ENCODE measurements at places on chromosomes 5 and 9.

GRCh38 chr5:160463740-160464465 lies 42.2 kb downstream of the PTTG1 start:
- DNase-seq, result no peak

DNA sequence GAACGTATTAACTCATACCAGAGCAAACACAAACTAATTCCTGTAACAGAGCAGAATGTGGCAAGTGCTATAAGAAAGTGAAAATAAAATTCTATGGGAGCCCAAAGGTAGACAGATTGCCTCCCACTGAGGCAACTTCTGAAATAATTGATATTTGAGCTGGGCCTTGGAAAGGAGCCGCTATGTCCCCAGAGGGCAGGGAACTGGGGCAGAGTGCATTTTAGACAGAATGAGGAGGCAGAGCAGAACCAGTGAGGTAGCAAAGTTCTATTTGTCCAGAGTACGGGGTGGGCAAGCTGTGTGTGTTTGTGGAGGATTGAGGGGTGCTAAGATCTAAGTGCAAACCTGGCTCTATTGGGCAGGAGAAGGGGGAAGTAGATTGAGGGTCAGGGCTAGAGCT lies 19.8 kb downstream of the CDO1 start:
- no peak for DNase-seq

DNA sequence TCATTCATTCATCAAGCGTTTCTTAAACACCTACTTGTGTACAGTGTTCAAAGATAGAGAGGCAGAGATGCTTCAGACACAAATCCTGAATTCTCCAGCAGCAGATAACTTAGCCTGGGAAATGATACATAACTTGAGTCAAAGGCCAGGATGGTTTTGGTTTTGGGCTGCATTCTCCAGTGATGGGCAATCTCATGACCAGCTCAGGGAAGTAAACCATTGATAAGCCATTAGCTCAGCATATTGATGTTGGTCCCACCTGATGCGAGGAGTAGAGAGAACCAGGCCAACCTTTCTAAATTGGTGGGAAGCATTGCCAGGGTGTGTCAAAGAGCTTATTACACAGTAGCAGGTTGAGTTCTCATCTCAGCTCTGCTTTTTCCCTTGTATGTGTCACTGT lies 53.0 kb downstream of the SH3RF2 start:
- DNase-seq, result no peak

- no peak for DNase-seq
These were observed 982.5 kb downstream of the MAT2B start for GRCh38 chr5:164487939-164488338.

- DNase-seq, result no peak
These were observed 299.8 kb downstream of the TLE1 start for GRCh38 chr9:81389569-81389993.

GRCh38 chr9:116596646-116597045 lies 90.5 kb upstream of the TRIM32 start:
- DNase-seq, result no peak

DNA sequence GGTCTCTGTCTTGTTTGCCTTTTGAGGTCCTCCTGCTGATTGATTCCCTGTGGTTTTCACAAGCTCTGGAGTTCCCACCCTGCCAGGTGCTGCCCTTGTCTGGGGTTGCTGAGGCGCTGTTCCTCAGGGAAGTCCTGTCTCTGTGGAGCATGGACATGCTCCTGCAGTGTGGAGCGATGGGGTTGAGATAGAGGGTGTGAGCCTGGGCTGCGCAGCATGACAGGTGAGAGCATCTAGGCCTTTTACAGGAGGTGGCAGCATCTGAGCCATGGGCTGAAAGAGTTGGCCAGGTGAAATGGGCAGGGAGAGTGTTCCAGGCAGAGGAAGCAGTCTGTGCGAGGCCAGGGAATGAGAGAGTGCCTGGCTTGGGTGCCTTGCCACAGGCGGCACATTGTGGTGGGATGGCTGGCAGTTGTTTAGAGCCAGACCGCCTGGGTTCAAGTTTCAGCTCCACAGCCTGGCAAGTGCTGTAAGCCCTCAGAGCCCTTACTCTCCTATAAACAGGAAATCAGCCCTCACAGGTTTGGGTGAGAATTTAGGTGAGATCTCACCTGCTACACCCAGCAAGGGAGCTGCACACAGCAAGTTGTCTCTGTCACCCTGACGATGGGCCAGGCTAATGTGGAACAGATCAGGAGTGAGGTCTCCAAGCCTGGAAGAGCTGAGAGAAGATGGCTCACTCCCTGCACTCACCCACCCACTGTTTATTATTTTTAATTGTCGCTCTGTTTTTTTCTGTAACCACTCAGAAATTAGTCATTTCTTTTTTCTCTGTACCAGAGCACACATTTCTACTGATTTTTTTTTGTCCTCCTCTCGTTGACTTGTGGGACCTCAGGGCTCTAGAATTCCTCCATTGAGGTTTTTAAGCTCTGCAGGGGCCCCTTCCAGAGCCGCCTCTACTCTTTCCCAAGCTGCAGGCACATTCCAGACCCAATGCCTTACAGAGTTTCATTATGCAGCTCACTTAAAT lies 19.6 kb downstream of the TCOF1 start:
- no peak for DNase-seq

GRCh38 chr9:82597241-82598203 lies 465.4 kb downstream of the RASEF start:
- no peak for DNase-seq

DNA sequence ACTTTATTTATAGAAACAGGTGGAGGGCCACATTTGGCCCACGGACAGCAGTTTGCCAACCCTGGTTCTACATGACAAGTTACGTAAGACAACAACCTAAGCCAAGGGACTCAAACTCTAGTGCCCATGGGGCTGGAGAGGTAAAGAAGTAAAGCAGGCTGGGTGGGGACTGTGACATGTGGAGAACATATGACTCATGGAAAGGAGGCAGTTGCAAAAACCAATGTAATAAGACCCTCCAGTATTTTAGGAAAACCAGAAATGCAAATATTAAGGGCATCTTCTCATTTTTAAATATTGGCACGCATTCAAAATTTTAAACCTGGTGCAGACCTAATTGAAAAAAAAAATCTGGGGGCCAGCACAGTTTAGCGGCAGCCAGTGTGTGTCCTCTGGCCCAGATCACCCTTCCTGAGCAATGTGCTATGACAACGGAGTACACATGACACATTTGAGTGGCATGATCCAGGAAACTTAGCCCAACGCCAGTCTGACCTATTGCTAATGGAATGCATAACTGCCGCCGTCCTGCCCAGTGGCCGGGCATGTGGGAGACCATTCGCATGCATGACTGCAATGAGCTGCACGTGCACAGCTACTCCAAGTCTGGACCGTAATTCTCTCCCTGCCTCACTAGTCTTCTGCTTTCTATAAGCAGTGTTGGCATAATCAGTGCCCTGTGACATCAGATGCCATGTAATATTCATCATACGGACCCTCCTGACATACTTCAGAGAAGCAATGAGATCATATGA lies 97.2 kb downstream of the SH3TC2 start:
- DNase-seq, result no peak

DNA sequence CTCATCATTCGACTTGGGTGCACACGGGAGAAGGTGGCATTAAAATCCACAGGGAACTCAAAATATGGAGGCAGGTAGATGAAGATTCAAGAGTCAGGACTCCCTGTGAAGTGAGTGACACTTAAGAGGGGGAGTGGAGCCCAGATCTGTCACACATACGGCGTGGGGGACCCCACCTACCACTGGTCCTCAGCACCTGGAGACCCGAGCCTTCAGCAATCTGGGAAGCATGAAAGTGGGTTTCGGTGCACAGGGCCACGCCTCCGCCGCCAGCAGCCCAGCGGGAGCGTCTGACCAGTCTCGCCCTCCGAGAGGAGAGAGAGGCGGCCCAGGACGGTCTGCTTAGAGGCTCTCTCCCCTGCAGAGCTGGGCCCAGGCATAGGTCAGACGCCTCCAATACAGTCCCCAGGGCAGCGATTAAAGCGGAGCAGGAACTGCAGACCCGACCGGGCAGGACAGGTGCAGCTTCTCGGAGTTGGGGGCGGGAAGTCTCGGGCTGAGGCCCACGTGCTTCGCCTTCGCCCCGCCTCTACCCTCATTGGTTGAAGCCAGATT lies 639 bp upstream of the SLC2A8 start:
- no peak for DNase-seq

DNA sequence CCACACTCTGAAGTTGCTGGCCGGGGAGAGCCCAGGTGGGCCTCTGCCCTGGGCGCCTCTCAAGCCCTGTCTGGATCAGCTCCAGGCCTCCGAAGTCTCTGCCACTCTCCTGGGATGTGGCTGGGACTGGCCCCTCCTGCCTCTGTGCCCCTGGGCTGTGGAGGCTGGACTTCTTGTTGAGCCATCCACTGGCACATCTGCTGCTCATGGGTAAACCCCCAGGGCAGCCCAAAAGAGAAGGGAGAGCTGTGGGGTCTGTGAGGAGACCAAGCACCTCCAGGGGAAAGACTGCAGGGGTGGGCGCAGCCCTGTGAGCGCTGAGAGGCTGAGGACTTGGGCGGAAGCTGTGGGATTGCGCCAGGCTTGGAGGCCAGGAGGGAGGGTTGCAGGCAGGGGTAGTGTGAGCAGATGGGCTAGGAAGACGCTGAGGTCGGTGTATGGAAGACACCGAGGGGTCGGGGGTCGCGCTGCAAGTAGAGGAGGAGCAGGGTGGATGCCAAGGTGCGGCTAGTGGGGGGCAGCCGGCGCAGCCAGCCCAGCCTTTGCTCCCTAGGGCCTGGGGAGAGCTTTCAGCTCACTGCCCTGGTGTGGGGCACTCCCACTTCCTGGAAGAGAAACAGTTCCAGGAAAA lies 118.1 kb downstream of the WNK2 start:
- DNase-seq, result no peak

GRCh38 chr9:96343515-96344360 lies 39.8 kb downstream of the SLC35D2 start:
- DNase-seq, result no peak

DNA sequence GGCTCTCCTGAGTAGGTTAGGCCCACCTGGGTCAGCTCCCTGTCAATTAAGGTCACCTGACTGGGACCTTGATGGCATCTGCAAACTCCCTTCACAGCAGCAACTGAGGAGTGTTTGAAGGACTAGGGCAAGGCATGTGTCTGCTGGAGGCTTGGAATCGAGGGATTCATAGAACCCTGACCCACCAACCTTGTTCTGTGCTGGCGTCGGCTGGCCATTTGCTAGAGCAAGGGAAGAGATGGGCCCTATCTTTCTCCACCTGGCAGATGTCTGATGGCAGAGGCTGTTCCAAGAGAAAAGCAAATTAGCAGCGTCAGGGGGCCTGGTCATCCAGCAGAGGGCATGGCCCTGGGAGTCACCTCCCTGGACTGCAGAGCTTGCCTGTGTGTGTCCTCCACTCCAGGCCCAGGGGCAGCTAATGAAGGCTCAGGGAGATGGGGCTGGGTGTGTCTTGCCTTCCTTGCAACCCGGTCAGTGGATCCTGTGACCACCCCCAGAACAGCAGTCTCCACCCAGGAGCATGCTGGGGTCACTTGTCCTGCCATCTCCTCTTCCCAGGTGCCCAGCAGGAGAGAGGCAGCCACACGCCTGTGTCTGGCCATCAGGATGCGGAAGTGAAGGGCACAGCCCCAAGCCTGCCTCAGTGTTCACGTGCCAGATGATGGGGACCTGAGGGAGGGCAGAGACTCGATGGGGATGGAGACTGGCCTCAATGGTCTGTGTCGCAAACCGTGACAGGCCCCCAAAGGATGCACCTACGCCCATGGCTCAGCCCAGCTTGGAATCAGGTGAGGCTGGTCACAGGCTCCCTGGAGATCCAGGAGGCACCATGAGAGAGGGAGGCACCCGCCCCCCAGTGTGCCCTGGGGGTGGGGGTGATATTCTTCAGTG lies 53.9 kb downstream of the BARX1 start:
- no peak for DNase-seq

GRCh38 chr5:155750571-155750970 lies 576.4 kb upstream of the SGCD start:
- DNase-seq, result no peak

GRCh38 chr5:169351721-169352120 lies 50.8 kb upstream of the SLIT3 start:
- no peak for DNase-seq

GRCh38 chr9:97459326-97459725 lies 42.1 kb upstream of the TMOD1 start:
- no peak for DNase-seq

DNA sequence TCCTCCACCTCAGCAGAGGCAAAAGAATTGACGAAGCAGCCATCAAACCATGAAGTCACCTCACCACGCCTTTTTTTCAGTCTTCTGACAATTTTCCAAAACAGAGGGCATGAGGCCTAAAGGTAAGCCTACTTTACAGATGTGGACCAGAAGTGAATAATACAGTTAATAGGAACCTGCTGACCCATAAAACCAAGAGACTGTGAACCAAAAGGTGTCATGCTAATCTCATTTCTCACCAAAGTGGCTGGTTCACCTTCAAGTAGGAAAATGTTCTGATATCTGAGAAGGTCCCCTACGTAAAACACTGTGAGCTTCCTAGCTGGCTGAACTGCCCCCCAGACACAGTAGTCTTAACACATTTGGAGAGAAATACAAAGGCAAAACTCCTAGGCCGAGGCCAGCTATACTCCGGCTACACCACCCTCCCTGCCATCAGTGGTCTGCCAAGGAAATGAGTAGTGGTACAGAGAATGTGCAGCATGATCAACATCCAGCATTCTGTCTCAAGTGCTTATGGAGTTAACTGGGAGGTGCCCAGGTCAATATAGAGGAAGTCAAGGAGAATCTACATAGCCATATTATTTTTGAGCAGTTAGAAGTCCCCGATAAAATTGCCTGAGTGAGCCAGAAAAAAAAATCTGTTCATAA lies 19.3 kb upstream of the F2RL2 start:
- DNase-seq, result no peak

DNA sequence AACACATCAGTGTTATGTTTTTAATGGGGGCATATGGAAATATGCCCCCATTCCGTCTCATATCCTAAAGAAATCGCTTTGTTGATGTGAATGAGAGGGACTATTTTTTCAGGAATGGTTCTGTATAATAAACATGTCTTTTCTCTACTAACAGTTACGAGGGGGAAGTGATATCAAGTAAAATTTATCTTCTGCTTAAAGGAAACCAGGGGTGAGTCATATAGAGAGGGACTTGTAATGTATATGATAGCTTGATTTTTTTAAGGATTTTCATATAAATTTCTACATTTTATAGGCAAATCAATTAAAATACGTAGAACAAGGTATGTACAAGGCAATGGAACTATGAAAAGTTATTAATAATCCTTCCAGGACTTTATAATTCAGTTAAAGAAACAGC lies 207.1 kb downstream of the SEMA5A start:
- DNase-seq, result no peak

GRCh38 chr5:81819556-81820317 lies 68.8 kb upstream of the SSBP2 start:
- DNase-seq, result no peak

- no peak for DNase-seq
These were observed 370.3 kb downstream of the NNT start for GRCh38 chr5:43973318-43973717.

DNA sequence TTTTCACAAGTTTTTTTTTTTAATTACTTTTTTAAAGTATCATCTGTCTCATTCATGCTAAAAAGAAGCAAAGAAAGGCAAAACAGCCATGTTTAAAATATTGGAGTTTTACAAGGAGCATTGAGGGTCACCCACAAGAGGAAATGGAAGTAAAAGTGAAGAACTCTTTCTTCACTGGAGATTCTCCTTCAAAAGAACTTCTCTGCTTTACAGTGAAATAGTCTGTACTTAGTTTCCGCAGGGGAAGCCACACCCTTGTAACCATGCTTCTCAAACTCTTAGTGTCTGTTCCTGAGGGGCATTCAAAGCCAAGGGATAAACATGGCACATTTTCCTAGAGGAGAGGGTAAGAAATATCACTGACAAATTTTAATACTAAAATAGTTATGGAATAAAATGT lies 8.6 kb downstream of the C9orf72 start:
- DNase-seq, result no peak

Measured in GDM1 (cell line).